Heart right ventricle (tissue), 16 donors: ENCODE measurements at places on chromosomes 4 and X. TPM values are rescaled to one million over a fixed set of nuclear protein-coding genes. Genes with fewer than 3 reads are reported as not detected.

GRCh38 chrX:40174854-40175510, 77.2 kb upstream of the BCOR start:
- peak; percentile 68 for DNase-seq

DNA sequence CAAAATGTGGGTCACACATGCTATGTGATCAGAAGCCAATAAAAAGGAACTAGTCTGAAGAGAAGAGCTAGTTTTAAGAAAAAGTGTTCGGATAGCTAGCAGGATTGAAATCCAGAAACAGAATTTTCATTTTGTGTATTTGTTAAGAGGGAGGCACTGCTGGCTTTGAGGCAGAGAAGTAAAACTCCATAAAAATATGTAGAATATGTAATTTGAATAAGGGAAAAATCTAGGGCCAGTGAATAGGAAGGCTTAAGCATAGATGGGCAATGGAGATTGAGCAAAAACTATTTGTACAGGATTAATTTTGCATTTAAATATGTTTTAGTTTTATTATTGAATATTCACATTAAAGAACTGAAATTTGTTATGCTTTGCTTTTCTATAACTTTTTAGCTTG, 399.9 kb upstream of the PITX2 start:
- DNase-seq = no peak

Gene TEX13C
- polyA plus RNA-seq = not detected

Gene ADH1C
- polyA plus RNA-seq = 1.6 TPM

- peak; percentile 86 for DNase-seq
These were observed 361.2 kb downstream of the BCOR start for GRCh38 chrX:39736216-39737211.

Gene LIMCH1
- polyA plus RNA-seq = 56.2 TPM

Gene MTMR8
- 0.14 TPM for polyA plus RNA-seq

Gene TCEAL5
- polyA plus RNA-seq = 0.23 TPM

DNA sequence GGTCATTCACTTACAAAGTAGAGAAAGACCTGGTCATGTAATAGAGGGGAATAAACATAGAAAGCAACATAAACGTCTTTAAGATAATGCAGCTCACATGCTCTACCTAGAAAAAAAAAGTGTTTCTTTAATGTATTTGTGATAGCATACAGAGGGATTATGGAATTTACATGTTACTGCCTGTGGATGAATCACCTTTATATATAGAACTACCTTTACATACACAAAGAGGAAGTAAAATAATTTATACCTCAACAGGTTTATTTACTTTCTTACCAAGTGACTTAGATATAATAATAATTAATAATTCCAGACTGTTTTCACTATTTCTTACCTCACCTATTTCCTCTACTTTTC, 81.5 kb downstream of the PPP3CA start:
- no peak for DNase-seq

Gene DGKK
- not detected for polyA plus RNA-seq

- no peak for DNase-seq
These were observed 42.5 kb upstream of the LEF1 start for GRCh38 chr4:108210989-108211835.

DNA sequence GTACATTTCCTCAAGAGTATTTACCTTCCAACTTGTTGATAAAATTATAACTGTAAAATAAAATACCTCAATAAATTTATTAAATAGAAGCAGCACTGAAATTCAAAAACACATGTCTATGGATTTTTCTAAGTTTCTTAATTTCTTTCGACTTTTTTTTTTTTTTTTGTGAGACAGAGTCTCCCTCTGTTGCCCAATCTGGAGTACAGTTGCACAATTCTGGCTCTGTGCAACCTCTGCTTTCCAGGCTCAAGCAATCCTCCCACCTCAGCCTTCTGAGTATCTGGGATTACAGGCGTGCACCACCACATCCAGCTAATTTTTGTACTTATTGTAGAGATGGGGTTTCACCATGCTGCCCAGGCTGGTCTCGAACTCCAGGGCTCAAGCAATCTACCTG, 79.8 kb downstream of the IQCM start:
- DNase-seq = no peak

Gene GPC3
- 0.66 TPM for polyA plus RNA-seq

Gene KCND1
- 0.48 TPM for polyA plus RNA-seq

Gene PDE6B
- 2.0 TPM for polyA plus RNA-seq

DNA sequence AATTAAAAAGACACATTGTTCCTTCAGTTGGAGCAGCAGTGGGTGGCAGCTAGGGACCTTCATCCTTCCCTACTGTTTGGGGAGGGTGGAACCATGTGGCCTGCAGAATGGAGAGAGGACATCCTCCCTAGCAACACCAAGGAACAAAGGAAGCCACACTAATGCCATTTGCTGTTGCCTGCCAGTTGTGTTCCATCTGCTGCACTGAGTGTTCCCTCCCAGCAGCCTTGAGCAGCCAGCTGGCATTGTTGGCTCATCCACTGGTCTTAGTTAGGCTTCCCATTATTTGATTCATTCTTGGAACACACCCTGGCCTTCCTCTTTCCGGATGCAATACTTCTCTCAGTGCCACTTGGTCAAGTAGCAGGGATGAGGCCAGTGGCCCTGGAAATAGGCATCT, 25.0 kb upstream of the HMGB3 start:
- DNase-seq = no peak

DNA sequence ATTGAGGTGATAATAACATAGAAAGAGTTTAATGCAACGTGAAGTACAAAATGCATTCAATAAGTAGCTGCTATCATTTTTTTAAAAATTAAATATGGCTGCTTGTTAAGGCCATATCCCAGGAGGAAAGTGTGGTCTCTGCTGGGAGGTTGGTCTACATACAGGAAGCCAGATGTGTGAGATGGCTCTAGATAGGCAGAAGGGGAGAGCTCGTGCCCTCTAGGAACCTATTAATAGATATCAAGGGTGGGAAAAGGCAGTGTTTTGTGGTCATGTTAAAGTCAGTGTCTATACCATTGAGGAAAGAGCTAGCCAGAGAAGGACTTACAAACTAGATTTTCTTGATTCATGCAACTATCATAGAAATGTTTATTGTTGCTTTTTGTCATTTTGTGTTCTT, 140.5 kb downstream of the KLHL8 start:
- DNase-seq = no peak

Gene GLOD5
- not detected for polyA plus RNA-seq

DNA sequence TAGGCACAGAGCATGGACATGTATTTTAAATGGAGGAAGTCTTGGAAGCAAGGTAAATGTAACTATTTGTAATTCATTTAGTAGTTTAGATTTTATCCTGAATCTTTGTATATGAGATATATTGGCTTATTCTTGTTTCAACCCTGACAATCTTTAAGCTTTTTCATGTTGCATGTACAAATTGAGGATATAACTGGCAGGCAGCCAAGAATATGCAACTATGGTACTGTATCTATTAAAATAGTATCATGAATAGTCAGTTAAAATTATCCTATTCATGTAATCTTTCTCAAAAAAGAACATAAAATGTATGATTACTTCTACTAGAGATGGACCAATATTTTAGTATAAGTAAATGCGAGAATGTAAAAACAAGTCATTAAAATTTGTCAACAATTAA, 1141.5 kb downstream of the PCDH18 start:
- no peak for DNase-seq

Gene TCEAL8
- polyA plus RNA-seq = 39.6 TPM

DNA sequence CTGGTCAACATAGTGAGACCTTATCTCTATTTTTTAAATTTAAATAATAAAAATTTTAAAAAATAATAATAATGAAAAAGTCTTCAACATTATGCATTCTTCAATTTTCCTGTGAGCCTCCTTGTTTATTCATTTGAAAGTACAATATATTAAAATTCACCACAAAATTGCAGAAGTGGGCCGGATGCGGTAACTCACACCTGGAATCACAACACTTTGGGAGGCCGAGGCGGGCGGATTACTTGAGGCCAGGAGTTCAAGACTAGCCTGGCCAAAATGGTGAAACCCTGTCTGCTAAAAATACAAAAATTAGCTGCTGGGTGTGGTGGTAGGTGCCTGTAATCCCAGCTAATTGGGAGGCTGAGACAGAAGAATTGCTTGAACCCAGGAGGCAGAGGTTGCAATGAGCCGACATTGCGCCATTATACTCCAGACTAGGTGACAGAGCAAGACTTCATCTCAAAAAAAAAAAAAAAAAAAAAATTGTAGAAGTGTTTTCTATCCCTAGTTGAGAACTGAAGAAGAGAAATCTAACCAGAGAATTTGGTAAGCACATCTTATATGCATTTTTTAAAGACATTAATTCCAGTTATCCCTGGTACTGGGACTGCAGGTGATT, 56.9 kb downstream of the RBM47 start:
- DNase-seq = no peak

DNA sequence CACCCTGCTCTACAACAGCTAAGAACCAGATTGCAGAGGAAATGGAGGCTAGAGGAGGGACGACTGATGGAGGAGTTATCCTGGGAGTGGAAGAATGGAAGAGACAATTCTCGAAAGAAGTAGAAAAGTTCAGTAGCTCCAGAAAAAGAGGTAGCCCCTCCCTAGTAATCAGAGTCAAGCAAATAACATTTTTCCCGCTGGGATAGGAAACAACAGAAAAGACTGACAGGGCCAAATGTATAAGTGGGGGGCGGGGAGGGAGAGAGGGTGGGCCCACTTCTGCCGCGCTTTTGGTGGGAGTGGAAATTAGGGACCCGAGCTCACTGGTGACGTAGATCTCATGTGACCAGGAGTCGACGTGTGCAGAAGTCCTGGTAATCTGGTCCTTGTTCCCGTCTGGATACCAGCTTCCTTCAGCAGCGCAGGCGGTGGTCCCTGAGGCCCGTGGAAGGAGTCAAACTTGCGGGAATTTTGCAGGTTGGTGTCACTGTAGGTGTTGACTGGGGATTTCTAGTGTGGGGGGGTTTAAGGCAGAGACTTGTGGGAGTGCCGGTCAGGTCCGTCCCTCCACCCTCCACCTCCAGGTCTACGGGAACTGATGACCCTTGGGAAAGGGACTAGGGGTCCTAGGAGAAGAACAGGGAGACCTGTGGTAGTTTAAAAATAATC, at the start of gene TCEAL9:
TCEAL9 (plus strand) TSS at position 377 of the 669 bp plus-strand sequence. CDS start 1,179 bp downstream, outside the sequence.
- peak; percentile 28 for DNase-seq

- DNase-seq = no peak
These were observed 30.4 kb upstream of the APELA start for GRCh38 chr4:164846566-164846965.

- DNase-seq = no peak
These were observed 741.3 kb downstream of the PCDH7 start for GRCh38 chr4:31461421-31461820.

- peak; percentile 6 for DNase-seq
These were observed 219.1 kb upstream of the AMOT start for GRCh38 chrX:113059714-113060113.

- DNase-seq = peak; percentile 58
These were observed at the start of gene PDGFRA for GRCh38 chr4:54228961-54229501. Gene PDGFRA, plus strand, starts transcription at chr4:54229293. Its CDS starts 29,476 bp downstream, at chr4:54258769.

DNA sequence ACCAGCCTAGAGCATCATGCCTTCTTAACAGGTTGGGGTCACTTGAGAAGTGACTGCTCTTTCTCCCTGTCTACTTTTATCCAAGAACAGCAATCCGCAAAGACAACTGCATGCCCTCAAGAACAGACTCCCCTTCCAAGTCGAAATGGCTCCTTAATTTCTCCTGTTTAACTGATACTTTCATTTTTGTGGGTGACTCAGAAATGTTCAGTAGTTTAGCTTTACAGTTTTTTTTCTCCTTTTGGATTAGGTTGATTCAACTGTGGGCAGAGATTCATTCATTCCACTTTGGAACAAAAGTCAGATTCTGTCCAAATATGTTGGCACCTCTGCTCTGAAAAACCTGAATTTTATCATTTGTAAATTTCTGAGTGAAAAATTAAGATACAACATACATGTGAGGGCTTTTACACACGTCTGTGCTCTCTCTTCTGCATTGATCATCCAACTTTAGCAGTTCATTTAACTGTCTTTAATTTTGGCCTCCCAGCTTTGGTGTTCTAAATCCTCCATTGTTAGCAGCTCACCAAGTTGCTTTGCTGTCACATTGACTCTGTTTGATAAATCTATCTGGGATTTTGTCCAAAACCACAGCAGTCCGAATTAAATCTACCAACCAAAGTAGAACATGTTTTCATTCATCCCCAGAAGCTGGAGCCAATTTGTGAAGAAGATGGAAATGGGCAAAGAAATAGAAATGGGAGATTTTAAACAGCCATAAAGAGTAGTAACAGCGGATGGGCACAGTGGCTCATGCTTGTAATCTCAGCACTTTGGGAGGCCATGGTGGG, 50.0 kb downstream of the HOPX start:
- DNase-seq = no peak

Gene GYPB
- not detected for polyA plus RNA-seq

GRCh38 chr4:58166490-58166889, 1056.3 kb upstream of the IGFBP7 start:
- DNase-seq = no peak

GRCh38 chrX:77436682-77437081, 10.5 kb upstream of the FGF16 start:
- DNase-seq = no peak

GRCh38 chr4:6087669-6088341, 69.6 kb upstream of the C4orf50 start:
- DNase-seq = no peak

- DNase-seq = peak; percentile 47
These were observed 125.0 kb upstream of the TBL1X start for GRCh38 chrX:9339603-9340491.

GRCh38 chr4:970854-971520, 2.4 kb downstream of the DGKQ start:
- DNase-seq = no peak

- DNase-seq = no peak
These were observed 569 bp downstream of the ARFIP1 start for GRCh38 chr4:152780267-152780778.

Gene AMBN
- not detected for polyA plus RNA-seq
